ENCODE measurements at places on chromosomes 12 and 14. TPM values are rescaled to one million over a fixed set of nuclear protein-coding genes. Genes with fewer than 3 reads are reported as not detected.

Gene LRRC10
- not detected for total RNA-seq

Gene CCDC85C
- 5.7 TPM for total RNA-seq

Gene PROX2
- not detected for total RNA-seq

Gene TC2N
- total RNA-seq = 40.0 TPM

Gene MTA1
- total RNA-seq = 31.7 TPM

Gene SARNP
- total RNA-seq = 84.7 TPM

Gene NINJ2
- total RNA-seq = 2.4 TPM

Gene HOXC12
- not detected for total RNA-seq

Gene MYH6
- total RNA-seq = not detected
